ENCODE measurements at places on chromosomes 1 and 21.
A peak's percentile ranks its signal among the peaks of the same experiment; 100 is the strongest.

GRCh38 chr1:15205586-15206346 is 41.3 kb upstream of the FHAD1 start:
- DNase-seq, result no peak

GRCh38 chr1:17930635-17931034 is 175.5 kb downstream of the ACTL8 start:
- no peak for DNase-seq

DNA sequence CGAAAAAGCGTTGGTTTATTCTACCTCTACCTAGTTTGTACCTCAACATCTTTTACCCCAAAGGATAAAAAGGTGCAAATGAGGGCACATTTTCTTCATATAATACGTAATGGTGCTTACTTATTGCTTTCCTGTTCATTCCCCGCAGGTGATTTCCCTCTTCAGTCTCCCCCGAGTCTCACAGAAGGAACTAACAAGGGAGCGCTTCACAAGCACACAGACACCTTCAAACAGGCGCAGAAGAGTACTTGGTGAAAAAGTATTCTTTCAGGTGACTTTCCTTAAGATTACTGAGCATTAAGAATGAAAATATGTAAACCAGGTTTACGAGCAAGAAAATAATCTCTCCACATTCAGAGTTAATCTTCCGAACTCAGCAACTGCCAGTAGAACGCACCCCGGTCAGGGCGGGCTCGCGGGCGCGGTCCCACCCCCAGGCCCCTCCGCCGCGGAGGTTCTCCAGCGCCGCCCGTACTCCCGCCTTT is 511 bp upstream of the RABGAP1L start:
- no peak for DNase-seq

DNA sequence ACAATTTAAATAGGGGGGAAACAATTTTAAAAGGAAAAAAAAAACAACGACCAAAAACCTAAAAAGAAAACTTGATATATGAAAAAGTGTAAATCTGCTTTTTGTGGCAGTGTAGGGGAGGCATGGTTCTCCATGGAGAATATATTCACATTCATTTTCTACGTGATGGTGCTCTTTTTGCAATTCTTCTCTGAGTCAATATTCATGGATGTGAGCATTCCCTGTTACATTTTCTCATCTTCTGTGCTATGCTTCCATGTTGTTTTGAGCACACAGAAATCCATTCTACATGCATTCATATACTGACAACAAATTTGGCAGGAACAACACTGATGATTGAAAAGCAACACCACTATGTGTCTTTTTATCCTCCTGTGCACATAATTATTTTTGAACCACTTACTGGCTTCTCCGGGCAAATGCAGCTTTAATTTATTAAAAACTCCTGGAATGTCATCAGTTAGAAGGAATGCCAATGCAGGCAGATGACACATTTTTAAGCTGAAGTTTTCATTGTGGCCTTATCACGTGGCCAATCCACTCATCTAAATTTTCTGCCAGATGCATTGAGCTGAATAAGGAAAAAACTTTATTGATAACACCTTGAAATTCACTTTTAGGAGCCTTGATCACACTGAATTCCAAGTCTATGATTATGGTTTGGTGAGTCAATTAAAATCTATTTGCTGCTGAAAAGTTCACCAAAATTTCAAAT is 590.6 kb downstream of the NUF2 start:
- peak; percentile 21 for DNase-seq

- no peak for DNase-seq
Measured at GRCh38 chr1:109821831-109822745, 58.4 kb upstream of the EPS8L3 start.

DNA sequence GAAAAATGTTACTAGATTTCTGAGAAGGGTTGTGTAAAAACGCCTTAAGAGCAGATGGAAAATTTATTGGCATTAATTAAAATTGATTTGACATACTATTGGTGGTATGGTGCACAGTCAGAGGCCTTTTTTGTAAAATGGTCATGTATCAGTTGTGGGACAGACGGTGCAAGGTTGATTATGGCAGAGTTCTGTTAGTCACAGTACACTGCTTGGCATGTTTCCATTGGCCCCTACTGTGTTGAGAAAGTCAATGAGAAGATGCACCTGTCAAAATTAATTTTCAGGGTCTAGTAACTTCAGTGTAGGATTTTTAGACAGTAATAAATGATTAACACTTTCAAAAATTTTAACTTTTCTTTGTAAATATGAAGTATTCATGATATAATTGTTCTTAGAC is 4.4 kb downstream of the B3GALT2 start:
- DNase-seq, result no peak

All from HFF-Myc (cell line).